Stimulated activated effector memory CD8-positive, alpha-beta T cell treated with anti-CD3 and anti-CD28 coated beads, Interleukin-12 subunit alpha, Interleukin-12 subunit beta, amount 100 ng/mL, for 72 hours (primary cell): ENCODE measurements at places on chromosomes 4 and X.

DNA sequence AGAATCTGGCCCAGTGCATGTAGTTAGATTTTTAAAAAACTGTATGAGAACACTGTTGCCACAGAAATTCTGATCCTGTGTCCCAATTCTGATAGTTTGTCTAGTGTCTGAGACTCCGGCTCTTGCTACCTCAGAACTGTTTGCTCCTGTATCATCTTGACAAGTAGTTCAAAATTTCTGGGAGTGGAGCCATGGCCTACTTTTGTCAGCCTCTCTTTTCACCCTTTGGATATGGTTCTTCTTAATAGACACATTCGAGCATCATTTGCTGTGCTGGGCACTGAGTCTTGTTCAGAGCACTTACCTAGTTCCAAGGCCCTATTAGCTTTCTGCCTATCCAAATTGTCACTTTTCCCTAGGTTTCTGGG is 46.9 kb downstream of the ATP10D start:
- peak; percentile 51 for DNase-seq

DNA sequence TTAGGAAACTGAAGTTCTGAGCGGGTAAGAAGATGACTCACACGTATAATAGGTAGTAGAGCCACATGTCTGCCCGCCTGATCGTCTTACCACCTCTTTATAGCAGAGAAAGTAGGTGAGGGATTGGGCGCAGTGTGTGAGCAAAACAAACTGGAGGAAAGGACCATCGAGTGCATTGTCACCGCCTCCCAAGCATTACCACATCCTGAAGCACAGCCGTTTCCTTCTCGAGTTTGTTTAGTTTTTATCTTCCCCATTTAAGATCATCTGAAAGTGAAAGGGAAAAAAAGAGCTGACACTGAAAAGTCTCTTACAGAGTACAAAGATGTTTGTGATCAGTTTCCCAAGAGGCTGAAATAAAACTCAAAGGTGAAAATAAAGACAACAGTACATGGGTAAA is 14.8 kb downstream of the PDK3 start:
- DNase-seq, result peak; percentile 71

DNA sequence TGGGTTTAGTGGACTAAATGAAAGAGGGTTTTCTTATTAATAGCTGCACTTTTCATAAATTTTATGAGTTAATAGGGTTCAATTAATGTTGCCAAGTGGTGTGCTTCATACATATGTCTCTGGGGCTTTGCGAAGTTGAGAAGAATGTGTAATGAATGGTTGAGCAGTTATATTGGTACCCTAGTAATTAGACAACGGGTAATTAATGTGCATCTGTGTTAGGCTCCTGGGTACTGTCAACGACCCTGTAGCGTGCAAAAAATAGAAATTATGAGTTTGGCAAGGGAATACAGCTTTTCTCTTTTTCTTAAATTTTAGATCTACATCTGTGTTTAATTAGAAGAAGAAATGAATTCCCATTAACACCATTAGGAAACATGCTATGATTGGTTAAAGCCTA is 1027.7 kb downstream of the ARAP2 start:
- DNase-seq, result no peak

DNA sequence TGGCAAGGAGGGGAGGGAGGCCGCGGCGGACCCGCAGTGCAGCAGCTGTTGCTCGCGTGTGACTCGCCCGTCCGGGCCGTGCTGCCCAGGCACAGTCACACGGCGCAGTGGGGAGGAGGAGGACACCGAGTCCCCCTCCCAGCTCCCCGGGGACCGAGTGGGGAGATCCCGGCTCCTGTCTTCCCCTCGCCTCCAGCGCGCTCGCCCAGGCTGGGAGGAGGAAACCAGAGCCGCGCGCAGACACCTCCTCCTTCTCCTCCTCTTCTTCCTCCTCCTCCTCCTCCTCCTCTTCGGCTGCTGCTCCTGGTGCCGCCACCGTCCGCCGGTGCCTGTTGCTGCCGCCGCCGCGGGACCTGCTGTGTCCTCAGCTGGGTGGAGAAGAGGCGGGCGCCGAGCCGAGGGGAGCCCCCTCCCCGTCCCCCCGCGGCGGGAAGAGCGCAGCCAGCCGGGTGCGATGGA is at the start of gene TBC1D1:
TBC1D1 (plus strand) TSS at position 284 of the 459 bp plus-strand sequence. CDS start 11,012 bp downstream, outside the sequence.
- DNase-seq, result peak; percentile 42

DNA sequence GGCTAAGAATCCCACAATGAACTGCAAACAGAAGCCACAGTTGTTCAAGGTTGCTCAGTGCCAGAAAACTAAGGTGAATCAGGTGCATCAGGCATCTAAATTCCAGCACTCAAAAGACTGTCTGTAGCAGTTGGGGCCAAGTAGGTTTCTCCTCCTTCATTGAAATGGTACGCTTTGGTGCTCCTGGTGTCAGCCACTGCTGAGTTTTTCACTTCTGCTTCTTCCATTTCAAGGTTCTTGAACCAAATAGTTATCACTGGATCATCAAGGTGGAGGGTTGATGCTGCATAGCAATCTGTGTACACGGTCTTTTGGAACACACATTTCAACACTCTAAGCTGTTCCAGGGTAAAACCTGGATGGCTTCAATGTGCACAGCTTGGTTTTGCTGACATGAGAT is 74.4 kb downstream of the TMA16 start:
- DNase-seq, result no peak

GRCh38 chrX:30008031-30008430 is 207.3 kb upstream of the MAGEB2 start:
- no peak for DNase-seq

DNA sequence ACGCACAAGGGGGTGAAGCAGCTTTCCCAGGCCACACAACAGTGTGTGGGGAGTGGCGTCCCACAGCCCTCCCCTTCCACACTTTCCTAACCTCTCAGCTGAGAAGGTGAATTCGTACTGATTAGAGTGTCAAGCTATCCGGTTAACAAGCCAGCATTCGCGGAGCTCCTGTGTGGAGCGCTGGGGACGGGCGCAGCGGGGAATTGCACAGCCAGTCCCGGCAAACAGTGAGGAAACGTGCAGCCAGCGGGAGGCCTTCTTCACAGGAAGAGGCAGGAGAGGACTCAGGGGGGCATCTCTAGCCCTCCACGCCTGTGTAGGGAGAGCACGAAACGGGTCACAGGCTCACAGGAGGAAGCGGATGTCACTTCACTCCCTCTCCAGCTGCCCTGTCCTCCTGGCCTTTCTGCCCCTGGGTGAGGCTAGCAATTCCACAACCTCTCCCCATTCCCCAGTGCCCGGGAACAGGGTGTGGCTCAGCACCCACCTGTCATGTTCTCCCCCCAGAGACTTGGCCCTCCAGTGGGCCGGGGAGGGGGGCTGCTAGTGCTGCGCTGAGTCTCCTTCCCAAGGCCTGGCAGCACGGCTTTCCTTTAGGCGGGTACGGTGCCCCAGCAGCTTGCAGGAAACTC is 117.3 kb downstream of the CPZ start:
- no peak for DNase-seq

DNA sequence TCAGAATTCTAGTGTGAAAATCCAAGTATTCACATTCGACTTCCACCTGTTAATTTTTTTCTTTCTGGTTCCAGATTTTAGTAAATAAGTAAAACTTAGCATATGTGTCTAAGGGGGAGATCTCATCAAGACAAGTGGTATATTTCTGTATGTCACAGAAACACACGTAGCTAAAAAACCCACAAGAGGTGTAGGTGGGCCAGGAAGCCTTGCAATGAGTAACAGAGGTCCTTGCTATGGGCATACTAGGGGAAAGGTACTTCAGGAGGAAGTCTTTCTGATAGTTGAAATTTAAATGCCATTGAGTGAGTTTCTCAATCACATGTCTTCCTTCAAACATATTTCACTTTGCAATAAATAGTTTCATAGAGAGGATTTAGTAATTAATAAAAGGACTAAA is 315.8 kb downstream of the MID1IP1 start:
- DNase-seq, result no peak

DNA sequence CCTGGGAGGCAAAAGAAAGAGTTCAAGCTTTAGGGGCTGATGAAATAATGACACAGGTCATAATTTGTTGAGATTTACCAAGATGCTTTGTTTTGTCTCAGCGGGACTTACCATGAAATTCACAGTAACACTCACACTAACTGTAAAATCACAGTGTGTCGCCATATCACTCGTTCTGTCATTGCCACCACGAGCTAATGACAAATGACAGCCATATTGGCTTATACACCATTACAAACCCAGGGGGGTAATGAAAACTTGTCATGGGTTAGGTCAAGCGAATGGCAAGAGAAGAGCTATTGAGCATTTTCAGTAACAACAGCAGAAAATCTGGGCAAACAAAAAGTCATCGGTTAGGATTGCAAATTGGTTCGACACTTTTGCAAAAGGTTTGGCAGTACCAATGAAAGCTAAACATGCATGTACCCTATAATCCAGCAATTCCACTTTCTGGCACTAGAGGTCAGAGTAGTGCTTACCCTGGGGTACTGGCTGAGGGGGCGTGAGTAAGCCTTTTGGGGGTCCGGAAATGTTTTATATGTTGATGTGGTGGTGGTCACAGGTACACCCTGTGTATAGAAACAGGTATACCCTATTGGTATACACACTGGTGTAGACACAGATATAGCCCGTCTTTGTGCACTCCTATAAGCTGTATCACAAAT is 83.9 kb upstream of the RAI2 start:
- no peak for DNase-seq

DNA sequence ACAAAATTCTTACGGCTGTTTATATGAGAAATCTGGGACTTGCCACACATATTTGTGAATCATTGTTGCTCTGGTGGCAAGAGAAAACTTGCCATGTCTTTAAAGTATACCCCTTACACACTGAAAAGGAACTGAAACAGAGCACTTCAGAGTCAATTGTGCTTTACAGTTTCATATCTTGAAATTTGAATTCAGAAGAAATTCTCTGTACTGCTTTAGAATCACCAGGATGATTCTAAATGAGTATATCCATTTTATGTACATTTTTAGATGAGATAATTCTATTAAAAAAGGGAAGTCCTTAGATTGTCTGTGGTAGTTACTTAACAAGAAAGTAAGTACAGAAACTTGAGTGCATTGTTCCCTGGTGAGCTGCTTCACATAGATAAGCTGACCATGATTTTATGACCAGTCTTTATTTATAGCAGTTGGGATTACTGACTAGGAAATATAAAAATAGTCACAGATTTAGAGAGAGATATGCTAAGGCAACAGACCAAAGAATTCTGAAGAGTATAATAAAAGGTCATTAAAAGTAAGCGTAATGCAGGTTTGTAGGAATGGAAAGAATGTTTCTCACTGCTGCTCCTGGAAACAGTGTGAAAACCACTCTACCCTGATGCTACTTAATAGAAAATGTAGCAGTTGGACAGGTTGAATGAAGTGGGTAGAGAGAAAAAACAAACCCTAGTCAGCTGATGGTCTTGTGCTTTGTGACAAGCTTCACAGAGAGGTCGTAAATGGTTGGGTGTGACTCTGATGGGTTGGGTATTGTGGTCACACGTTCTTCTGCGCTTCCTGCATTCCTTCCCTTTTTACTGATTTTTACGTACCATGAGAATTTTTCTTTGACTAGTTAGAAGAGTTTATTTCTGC is 41.0 kb downstream of the FNIP2 start:
- no peak for DNase-seq

DNA sequence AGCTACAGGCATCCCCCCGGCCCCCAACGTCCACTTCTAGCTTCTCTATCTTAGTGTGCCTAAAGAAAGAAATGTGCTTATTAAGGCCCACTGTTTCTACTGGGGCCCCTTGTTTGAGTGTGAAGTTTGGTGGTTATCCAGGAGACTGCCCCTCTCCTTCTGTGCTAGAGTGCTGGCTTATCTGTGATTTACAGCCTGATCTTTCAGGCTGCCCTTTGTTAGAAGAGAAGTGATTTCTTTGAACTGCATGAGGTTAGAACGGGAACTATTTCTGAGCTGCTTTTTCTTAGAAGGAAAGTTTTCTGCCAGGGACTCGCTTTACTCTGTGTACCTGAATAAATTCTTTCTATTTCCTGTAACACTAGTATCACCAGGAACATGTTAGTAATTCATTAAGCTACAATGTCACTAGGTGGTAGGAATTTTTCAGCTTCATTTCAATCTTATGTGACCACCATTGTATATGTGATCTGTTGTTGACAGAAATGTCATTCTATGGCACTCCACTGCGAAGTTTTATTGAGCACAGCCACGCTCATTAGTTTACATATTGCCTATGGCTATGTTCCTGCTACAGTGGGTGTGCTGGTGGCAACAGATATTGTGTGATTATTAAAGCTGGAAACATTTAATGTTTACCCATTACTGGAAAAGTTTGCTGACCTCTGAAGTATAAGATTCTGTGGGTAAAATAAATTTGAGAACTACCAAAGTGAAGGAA is 193.8 kb upstream of the CXorf51B start:
- no peak for DNase-seq

GRCh38 chr4:152808670-152809069 is 28.9 kb downstream of the ARFIP1 start:
- no peak for DNase-seq

DNA sequence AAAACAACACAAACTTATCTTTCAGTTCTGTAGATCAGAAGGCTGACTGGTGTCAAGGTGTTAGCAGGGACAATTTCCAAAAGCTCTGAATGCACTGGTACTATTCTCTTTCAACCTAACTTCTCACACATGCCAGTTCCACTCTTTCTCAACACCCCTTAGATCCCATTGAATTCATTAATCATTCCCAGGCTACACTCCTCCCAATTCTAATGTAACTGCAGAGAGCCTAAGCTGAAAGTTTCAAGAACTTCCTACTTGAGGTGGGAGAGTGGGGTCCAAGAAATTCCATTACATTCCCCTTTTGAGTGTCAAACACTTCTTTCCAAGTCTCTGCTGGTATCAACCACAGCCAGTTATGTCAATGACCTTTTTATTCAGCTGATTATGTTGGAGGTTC is 142.0 kb downstream of the ADAMTS3 start:
- no peak for DNase-seq

GRCh38 chr4:105155426-105155825 is 8.8 kb downstream of the TET2 start:
- DNase-seq, result no peak

- no peak for DNase-seq
Measured at GRCh38 chr4:26404743-26405206, 84.0 kb downstream of the RBPJ start.

DNA sequence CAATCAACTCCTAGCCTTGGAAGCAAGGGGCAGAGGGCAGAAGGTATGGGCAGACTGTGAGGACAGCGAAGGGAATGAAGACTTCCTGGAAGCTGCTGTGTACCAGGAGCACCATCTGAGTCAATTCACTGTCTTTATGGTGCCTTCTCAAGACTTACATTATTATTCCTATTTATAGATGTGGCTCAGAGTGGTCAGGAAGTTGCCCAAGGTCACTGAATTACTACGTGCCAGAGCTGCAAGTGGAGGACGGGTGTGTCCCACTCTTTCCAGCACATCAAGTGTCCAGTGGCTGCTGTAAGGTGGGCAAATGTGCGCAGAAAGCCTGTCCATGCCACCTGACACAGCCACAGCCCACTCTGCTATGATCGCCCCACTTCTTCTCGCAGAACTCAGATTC is 32.0 kb downstream of the SMPX start:
- DNase-seq, result no peak

- no peak for DNase-seq
Measured at GRCh38 chr4:925171-925570, 6.9 kb downstream of the GAK start.

- no peak for DNase-seq
Measured at GRCh38 chr4:122747883-122748282, 15.4 kb downstream of the BBS12 start.
